ENCODE measurements at places on chromosomes 12 and 14.
A peak's percentile ranks its signal among the peaks of the same experiment; 100 is the strongest.

DNA sequence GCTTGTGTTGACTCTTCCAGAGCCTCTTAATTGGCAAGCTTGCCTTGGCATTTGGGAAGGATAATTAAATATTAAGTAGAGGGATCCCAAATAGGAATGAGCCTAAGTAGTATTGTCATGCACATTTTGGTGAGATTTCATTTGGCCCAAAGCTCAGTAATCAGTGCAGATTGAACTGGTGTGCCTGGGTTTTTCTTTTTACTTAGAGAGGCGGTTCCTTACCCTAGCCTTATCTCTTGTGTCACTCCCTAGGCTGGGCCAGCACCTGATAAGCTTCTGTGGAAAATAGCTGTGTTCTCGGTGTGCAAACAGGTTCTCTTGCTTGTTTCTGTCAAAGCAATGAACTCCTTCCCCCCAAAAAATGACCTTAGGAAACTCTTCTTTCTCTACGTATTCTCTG lies 9.3 kb upstream of the B4GALNT3 start:
- no peak for DNase-seq

DNA sequence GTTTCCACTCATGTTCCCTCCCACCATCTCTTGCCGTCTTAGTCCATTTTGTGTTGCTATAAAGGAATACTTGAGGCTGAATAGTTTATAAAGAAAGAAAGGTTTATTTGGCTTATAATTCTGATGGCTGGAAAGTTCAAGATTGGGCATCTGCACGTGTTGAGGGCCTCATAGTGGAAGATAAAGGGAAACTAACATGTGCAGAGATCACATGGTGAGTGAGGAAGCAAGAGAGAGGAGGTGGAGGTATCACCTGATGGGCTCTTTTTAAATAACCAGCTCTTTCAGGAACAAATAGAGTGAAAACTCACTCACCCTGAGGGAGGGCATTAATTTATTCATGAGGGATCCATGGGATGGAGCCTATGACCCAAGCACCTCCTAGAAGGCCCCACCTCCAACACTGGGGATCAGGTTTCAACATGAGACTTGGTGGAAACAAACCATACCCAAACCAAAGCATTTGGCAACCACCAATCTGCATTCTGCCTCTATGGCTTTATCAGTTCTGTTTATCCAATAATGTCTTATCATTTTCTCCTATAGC lies 29.5 kb downstream of the MYO1H start:
- no peak for DNase-seq

GRCh38 chr12:116882742-116883141 lies 1.5 kb upstream of the HRK start:
- no peak for DNase-seq

DNA sequence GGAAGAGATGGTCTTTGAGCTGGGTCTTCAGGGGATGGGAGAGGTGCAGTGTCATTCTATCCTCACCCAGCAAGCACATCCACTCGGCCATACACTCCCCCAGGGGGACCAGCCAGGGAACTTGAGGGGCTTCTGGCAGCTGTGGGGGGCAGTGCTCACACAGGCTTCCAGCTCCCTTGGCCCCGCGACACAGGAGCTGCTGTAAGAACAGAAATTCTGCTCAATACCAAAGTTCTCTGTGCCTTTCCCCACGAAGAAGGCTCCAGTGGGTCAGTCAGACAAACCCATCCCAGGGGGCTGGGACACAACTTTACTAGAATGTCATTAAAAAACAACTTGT lies 289.1 kb upstream of the RTL1 start:
- no peak for DNase-seq

- DNase-seq, result no peak
These were observed 130.2 kb upstream of the WSCD2 start for GRCh38 chr12:107998863-107999262.

DNA sequence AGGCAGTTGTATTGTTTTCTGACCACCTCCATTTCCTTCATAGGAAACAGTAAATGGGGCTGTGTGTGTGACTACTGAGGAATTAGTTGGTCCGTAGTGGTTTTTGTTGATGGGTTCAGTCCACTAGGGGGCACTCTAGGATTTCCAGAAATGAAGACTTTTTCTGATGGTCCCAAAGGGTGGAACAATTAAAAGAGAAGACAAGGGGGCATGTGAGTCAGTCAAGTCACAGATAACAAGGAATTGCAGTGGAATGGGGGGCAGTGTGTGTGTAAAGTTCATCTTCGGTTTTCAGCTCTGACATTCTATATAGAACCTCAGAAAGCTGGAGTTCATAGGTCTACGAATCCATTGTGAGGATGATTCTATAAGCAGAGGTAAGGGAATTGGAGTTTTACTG lies 186.6 kb upstream of the OR4E1 start:
- peak; percentile 46 for DNase-seq

Measured in activated CD4-positive, alpha-beta T cell treated with anti-CD3 and anti-CD28 coated beads, Interleukin-2, amount 50 U/mL, for 24 hours (primary cell).